ENCODE measurements at places on chromosomes 3 and 15.

DNA sequence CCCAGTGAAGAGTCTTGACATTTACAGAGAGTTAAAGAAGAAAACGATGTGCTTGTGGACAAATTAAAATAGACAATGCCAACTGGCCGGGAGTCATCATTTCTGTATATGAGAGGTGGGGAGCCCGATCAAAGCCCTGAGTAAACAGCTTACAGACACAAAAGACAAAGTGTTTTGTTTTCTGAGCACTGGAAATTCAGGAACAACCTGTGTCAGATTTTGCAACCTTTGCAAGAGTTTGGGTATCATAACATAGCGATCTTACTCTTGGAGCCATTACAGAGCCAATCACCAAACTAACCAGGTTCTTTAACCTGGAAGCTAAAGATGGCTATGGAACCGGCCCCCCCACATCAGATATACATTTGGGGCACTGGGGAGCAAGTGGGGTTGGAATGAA, 101.9 kb upstream of the LRIG1 start:
- DNase-seq = no peak

DNA sequence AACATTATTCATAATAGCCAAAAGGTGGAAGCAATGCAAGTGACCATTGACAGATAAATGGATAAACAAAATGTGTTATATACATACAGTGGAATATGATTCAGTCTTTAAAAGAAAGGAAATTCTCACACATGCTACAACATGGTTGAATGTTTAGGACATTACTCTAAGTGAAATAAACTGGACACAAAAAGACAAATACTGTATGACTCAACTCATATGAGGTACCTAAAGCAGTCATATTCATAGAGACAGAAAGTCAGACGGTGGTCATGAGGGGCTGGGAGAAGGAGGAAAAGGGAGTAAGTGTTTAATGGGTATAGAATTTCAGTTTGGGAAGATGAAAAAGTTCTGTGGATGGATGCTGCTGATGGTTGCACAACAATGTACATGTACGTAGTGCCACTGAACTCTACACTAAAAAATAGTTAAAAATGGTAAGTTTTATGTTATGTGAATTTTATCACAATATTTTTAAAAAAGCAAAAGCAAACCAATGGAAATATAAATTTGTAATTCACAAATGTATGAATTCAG, 5.3 kb downstream of the TXNRD3 start:
- no peak for DNase-seq

DNA sequence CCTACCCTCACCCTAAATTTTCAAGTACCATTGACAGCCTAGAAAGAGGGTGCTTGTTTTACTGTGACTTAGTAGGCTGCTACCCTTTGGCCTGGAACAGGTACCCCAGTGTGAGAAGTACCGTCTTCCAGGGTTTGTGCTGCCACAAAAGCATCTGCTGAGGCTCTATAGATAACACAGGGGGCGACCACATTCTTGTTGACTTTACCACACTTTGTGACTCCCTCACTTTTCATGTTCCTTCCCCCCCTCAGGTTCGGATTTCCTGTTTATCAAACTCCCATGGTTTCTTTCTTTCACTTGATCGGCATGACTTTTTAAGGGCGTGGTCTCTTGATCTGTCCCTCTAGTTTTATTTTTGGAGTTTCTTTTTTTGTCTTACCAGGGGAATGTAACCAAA, 23.5 kb downstream of the EXOG start:
- DNase-seq = no peak

DNA sequence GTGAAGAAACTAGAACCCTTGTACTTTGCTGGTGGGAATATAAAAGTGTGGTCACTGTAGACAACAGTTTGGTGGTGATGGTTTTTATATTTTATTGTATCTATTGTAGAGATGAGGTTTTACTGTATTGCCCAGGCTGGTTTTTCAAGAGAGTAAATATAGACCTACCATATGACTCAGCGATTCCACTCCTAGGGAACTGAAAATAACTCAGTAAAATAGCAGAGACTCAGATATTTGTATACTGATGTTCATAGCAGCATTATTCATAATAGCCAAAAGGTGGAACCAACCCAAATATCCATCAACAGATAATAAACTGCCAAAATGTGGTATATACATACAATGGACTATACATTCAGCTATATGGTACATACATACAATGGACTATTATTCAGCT, 68.8 kb upstream of the IL12A start:
- no peak for DNase-seq

GRCh38 chr3:186149319-186149960, 40.6 kb upstream of the ETV5 start:
- no peak for DNase-seq

GRCh38 chr3:24160424-24161095, 215.5 kb downstream of the NR1D2 start:
- no peak for DNase-seq

- no peak for DNase-seq
Observed at GRCh38 chr3:147613725-147614124, 204.6 kb downstream of the ZIC1 start.

GRCh38 chr3:126259411-126260391, 79.3 kb upstream of the ALDH1L1 start:
- DNase-seq = no peak

DNA sequence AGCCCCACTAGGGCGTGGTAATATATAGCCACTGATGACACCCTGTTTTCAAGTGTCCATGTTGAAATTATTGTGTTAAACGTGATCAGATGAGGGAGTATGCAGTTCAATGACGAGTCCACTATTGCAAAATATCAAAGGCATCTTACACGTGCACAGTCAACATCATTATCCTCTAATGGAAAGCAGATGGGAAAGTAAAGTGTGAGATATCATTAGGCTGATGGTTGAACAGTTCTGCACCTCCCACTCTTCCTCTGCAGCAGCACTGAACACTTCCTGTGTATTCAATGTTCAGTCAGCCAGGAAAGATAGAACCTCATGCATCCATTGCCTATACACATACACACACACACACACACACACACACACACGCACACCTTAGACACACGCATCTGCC, 431.8 kb upstream of the CCDC54 start:
- DNase-seq = no peak

GRCh38 chr3:64456674-64457073, 231.1 kb downstream of the ADAMTS9 start:
- DNase-seq = no peak

- DNase-seq = peak; percentile 57
Observed at GRCh38 chr3:42539871-42540714, 37.6 kb downstream of the VIPR1 start.

DNA sequence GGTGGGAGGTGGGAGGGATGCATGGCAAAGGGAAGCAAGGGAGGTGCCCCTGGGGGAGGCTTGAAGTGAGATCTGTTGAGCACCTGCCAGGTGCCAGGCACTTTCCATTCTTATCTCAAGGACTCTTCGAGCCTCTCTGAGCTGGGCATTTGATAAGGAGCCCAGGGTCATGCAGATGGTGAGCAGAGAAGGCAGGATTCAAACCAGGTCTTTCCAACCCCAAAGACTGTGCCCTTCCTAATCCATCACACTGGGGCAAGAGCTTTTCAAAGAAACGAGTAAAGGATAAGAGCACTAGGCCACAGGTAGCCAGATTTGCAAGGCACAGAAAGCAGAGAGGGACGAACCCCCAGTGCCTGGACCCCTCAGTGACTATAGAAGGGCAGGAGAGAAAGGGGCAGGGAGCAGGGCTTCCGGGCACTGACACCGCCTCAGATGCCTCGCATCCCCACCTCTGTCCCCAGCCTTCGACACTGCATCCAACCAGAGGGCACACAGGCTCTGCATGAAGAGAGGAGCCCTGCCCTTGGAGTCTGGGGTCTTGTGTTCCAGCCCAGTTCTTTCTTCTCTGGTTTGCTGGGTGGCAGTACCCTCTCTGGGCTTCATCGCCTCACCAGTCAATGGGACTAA, 21.0 kb downstream of the IGDCC4 start:
- DNase-seq = no peak

- DNase-seq = no peak
Observed at GRCh38 chr3:13769422-13769821, 110.4 kb downstream of the WNT7A start.

DNA sequence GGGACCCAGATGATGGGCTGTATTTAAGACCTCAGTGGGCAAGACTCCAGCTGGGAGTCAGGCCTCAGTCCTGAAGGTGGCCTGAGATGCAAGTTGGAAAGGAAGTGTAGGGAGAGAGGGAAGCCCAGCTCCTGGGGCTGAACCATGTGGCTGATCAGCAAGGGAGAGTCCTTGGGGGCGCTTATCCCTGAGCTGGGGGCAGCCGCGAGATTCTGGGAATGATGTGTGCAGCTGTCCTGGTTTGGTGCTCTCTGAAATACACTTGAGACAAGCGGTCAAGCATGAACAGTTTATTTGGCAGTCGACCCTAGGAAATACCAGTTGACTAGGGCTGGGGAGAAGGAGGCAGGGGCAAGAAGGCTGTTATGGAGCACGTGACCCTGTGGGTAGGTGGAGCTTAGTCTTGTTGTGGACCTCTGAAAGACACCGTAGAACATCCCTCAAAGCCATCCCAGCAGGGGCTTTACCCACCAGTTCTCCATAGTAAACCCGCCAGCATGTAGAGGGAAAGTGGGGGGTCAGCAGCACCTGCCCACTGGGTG, 41.8 kb upstream of the SLC6A11 start:
- DNase-seq = no peak

DNA sequence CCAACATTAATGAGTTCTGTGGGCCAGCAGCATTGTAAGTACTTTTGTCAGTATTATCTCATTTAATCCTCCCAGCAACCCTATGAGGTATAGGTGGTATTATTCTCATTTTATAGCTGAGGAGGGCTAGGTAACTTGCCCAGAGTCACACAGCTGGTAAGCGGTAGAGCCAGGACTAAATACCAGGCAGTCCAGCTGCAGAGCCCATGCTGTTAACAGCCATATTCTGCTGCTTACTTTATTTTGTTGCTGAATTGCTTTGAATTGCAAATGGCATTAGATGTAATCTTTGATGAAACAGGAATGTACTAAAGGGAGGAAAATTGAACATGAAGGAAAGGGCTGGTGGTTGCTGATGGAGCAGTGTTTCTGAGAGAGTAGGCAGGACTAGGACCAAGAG, 19.6 kb downstream of the OXNAD1 start:
- no peak for DNase-seq

GRCh38 chr15:68484220-68484619, 52.3 kb upstream of the ITGA11 start:
- no peak for DNase-seq

DNA sequence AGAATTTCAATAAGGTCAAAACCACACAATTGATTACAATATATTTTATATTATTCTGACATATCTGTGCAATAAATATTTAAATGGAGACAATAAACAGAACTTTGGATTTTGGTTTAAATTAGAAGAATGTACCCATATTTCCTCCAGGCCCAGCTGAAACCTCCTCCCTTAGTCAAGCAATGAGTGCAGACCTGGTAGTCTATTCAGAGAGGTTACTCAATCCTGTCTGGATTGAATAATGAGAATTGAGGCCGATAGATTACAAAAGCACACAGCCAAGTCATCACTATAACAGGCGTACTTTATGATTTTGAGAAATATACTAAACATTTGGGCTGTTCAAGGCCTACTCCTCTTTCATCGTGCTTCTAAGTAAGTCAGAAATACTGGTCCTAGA, 114.5 kb upstream of the STRIT1 start:
- DNase-seq = no peak
